ENCODE measurements at places on chromosomes 6 and 20.

DNA sequence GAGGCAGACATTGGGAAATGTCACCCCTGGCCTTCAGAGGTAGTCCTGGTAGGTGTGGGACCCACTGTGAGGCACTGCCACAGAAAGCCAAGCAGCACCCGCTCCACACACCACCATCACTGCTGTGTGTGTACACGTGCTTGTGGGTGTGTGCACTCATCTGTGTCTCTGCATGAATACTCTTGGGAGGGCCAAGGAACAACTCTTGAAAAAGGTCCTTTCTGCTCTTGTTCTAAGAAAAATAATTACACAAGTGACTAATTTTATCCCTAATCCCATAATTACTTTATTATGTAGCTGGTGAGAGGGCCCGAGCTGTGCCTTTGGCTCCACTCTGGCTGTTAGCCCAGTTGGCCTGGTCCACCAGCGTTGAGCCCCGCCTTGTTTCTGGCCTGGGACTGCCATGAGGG lies 21.7 kb upstream of the EPB41L1 start:
- DNase-seq = no peak

GRCh38 chr6:44304282-44305199 lies 8.6 kb downstream of the AARS2 start:
- DNase-seq = peak; percentile 16

GRCh38 chr6:135243871-135244796 lies 63.0 kb downstream of the MYB start:
- DNase-seq = no peak

DNA sequence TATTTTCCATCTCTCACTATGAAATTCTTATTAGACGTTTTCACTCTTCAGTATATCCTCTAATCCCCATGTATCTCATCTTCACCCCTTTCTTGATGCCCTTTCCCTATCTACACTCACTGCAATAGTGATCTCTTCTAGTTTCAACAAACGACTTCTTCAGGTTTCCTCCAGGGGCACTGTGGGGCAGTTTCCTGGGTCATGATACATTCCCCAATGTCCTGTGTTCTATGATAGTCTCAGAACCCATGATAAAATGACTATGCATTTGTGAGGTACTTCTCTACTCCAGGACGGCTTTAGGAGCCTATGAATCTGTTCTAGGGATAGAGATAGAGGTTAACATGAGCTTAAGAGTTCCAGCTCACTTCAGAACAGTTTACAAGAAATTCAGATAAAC lies 183.3 kb downstream of the FOXC1 start:
- no peak for DNase-seq

GRCh38 chr6:56796196-56796532 lies 153.5 kb upstream of the DST start:
- DNase-seq = no peak

DNA sequence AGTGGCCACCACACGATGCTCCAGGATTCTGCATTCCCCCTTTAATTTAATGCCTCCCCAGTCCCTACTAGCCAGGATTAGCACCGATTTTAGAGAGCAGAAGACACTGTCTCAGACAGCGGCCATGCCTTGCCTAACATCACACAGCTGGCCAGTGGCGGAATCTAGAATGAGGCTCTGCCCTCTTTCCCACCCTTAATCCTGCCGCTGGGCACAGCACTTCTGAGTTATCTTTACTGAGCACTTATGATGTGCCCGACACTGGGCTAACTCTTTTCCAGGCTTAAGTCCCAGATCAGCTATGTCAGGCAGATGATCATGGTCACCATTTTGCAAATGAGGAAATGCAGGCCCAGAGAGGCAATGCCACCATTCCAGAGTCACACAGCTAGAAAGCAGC lies 5.6 kb upstream of the BPIFA2 start:
- DNase-seq = no peak

DNA sequence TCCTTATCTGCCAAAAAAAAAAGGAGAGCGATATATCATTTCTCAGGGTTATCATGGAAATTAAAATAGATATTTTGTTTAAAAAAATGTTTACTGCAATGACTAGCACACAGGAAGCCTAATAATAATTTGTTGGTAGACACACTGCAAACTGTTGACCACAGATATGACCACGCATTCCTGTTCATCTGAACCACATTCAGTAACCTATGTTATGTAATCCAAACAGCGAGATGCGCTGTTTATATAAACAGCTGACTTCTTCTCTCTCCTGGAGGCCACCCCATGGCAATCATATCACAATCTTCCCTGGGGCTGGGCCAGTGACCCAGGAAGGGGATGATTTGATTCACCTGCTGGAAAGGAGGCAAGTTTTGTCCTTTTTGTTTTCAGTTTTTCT lies 129.3 kb upstream of the UST start:
- no peak for DNase-seq

DNA sequence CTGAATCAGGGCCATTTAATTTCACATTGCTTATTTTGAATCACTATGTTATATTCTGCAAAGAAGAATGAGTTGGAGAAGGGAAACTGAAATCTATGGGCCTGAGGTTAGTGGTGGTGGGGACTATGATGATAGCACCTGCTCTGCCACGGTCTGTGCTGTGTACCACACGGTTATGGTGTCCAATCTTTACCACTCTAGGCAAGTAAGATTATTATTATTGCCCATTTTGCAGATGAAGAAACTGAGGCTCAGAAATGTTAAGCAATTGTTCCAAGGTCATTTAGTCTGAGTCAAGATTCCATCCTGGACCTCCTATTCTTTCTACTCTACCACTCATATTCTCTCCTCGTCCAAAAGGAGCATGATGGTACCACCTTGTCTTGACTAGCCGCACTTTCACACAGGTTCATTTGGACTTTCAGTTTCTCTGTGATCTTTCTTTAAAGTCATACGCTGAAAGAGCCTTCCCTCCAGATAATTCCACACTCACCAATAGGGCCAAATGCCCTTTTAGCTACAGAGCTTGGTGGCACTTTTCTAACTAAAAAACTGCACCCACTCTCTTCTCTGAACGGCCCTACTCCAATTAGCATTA lies 56.2 kb downstream of the GFOD1 start:
- no peak for DNase-seq

DNA sequence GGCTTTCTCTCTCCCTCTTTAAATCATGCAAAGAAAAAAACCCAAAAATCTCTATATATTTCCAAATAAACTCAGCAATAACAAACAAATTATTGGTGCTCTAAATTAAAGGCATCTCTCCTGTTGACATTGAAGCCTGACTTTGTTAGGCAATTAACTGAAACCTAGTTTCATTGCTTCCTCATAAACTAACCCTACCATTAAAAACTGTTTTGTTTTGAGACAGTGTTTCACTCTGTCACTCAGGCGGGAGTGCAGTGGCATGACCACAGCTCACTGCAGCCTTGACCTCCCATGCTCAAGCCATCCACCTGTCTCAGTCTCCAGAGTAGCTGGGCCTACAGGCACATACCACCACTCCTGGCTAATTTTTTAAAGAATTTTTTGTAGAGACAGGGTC lies 34.9 kb downstream of the PIGU start:
- DNase-seq = no peak

DNA sequence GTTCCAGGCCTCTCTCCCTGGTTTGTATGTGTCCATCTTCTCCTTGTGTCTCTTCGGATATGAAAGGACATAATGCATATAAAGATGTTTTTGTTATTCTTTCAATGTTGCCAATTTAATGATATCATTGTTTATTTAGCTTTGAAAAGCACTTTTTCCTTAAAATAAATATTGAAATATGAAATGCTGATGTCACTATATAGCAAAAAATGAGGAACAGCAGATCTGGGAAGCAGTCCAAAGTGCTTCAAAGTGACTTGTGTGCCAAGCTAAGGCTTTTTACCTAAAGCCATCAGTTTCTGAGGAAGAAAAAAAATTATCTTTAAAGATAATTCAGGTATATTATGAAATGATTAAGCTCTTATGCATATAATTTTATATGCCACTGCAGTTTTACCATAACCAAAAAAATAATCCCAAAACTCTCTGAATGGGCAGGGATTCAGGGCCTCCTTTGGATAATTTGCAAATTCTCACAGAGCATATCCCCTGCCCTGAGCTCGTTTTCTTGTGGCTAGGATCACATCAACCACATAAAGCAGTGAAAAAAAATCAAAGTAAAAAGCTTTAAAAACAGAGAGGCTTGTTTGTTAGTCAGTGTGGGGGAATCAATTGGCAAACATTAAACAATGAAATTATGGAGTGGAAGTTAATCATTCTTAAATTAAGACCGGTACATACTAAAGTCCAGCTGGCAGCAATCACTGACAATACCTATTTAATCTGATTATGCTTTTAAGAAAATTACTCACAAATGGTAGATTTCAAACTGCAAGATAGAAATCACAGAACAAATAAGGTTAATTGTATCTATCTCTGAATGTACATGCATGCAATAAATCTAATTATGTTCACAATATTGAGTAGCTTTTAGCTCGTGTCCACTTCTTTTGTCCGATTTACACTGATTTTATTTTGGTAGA lies 1027.9 kb upstream of the ADGRB3 start:
- DNase-seq = no peak

DNA sequence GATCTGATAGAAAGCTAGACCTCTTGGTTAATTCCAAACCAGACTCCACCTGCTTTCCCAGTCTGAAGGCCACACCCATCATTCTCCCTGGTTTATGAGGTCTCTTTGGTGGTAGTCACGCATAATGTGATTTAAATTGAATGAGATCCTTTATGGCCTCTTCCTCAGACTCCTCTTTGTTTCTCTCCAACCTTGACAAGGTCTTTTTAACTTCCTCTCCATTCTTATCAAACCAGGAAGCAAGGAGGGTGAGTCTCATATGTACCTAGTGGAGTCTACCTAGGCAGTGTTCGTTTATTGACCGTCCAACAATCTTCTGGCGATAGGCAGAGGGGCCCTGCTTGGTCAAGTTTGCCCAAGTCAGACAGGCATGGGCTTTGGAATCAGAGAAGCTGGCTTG lies 184.2 kb upstream of the LAMP5 start:
- DNase-seq = no peak

DNA sequence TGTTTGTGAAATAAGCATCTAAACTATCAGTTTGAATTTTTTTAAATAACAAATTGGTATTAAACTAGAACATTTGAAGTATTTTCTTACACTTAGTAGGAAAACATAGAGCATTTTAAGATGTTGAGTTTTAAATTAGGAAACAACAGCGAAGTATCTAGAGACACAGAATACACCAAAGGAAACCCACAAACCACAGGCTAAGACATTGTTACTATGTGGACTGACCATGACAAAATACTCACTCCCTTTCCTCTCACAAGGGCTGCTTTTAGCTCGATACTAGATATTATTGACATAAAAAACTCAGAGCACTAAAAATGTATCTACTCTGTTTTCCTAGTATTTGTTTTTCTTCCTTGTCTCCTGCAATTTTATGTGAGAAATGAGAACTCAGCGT lies 266.0 kb upstream of the CITED2 start:
- no peak for DNase-seq

DNA sequence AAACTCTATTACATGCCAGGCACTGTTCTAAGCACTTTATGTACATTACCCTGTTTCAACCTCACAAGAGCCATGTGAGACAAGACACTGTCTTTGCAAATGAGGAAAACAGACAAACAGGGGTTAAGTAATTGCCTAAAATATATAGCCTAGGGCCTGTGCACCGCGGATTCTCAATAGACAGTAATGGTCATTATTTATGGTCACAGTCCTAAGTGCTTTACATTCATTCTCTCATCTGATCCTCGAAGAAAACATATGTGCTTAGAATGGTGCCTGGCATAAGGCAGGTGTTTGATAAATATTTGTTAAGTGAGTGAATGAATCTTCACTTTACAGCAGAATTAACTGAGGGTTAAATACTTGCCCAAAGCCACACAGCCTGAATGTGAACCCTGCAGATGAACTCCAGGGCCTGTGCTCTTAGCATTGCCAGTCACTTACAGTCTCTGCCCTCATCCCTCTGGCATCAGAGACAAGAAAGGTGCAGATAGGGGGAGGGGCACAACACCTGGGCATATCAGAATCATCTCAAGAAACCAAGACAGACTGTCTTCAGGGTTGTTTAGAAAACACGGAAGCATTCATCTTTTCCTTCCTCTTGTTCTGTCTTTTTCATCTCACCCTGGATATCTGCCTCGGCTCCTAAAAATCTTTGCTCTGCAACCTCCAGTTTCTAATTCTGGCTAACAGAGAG lies 92.8 kb upstream of the SASH1 start:
- no peak for DNase-seq

- DNase-seq = no peak
Measured at GRCh38 chr20:58040447-58041290, 187.8 kb downstream of the ANKRD60 start.

DNA sequence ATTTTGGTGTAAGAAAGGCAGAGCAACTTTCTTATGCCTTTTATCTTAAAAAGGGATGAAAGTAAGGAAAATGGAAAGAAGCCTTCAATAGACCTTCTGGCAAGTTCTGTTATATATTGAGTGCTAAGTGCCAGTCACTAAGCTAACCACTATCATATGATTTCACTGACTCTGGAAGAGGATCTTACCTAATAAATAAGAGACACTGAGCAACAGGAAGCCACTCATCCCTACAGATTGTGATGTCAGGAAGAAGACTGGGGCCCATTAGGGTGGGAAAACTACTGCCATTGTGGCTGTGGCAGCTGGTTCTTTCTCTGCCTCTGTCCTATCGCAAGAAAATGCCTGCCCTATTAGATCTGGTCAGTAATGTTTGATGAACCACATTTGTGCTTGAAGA lies 89.6 kb downstream of the AIG1 start:
- DNase-seq = no peak

DNA sequence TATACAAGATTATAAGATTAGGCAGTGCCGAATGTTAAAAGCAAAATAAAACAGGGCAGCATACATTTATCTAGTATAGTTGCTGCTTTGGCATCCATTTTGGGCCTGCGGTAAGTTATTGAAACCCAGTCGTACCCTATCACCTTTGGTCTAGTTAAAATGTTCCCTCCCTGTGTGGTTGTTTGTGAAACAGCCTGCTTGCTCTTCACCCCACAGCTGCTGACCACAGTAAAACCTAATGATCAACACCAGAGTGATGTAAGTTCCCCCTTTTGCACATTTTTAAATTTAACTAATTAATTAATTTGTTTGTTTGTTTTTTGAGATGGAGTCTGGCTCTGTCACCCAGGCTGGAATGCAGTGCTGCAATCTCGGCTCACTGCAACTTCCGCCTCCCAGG lies 50.3 kb upstream of the TXNDC5 start:
- no peak for DNase-seq

- no peak for DNase-seq
Measured at GRCh38 chr6:110841266-110841665, 26.0 kb upstream of the CDK19 start.

GRCh38 chr20:35174458-35175216 lies 2.8 kb downstream of the PROCR start:
- no peak for DNase-seq

- no peak for DNase-seq
Measured at GRCh38 chr6:88626460-88626859, 337.0 kb downstream of the RNGTT start.

DNA sequence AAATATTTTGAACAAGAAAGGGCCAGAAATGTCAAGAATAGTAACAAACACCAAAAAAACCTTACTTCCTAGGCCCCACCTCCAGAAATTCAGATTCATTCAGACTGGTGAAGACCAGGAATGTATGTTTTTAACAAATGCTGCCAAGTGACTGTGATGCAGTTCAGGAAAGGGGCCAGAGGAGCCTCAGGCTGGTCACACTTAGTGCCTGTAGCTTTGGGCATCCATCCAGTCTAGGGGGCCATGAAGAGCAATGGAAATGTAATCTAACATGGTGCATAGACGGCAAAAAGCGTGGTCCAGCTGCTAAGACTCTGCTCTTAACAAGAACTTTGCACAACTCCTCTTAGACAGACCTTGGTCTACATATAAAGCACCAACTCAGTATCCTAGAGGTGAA lies 7.1 kb downstream of the GJA1 start:
- no peak for DNase-seq

GRCh38 chr6:130620338-130620781 lies 206.8 kb upstream of the SMLR1 start:
- no peak for DNase-seq

Data from stimulated activated CD8-positive, alpha-beta memory T cell treated with anti-CD3 and anti-CD28 coated beads, Interleukin-12 subunit alpha, Interleukin-12 subunit beta, amount 100 ng/mL, for 1 hour (primary cell).